Upper lobe of left lung (tissue), 6 donors: ENCODE measurements at places on chromosomes 3 and 15. TPM values are rescaled to one million over a fixed set of nuclear protein-coding genes. Genes with fewer than 3 reads are reported as not detected.

ADPGK gene
- total RNA-seq: 96.5 TPM

NR2E3 gene
- total RNA-seq: 2.4 TPM

UBAP1L gene
- total RNA-seq: 3.5 TPM

IL17RD gene
- under 0.01 TPM for total RNA-seq
